ENCODE measurements at places on chromosomes 7 and 10. TPM values are rescaled to one million over a fixed set of nuclear protein-coding genes. Genes with fewer than 3 reads are reported as not detected.

DNA sequence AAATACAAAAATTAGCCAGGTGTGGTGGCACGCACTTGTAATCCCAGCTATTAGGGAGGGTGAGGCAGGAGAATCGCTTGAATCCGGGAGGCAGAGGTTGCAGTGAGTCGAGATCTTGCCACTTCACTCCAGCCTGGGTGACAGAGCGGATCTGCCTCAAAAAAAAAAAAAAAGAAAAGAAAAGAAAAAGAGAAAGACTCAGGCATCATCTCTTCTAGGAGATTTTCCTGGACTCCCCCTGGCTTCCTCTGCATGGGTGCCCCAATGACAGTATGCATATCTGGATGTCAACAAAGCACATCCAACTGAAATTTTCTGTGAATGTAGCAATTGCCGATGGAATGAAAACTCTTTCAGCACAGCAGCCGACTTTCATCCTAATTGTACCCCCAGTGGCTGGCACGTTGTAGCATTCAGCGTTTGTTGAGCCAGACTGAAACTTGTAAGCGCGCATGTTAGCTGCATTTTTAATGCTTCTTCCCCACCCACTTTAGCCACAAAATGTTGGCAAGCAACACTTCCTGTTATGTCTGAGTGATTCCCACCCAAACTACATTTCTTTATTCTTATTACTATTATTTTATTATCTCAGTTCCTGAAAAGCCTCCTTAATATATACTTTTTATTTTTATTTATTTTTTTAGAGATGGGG, 70.2 kb downstream of the PRTFDC1 start:
- peak; percentile 63 for DNase-seq

DNA sequence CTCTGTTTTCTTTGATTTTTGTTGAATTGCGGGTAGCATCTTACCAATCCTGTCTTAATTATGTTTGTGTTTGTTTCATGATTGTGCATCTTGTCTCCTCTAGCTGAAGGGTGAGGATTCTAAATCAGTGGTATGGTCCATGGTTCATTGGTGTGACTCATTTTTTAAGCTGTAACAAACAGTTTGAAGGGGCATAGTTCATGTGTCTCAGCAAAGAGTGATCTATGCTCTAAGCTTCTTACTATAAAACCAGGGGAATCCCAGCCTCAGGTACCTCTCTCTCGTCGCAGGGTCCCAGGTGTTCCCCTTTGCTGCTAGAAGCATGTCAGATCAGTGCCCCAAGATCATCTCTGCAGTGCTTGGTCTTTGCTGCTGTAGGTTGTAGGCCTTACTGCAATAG, 100.1 kb downstream of the OTUD1 start:
- no peak for DNase-seq

DNA sequence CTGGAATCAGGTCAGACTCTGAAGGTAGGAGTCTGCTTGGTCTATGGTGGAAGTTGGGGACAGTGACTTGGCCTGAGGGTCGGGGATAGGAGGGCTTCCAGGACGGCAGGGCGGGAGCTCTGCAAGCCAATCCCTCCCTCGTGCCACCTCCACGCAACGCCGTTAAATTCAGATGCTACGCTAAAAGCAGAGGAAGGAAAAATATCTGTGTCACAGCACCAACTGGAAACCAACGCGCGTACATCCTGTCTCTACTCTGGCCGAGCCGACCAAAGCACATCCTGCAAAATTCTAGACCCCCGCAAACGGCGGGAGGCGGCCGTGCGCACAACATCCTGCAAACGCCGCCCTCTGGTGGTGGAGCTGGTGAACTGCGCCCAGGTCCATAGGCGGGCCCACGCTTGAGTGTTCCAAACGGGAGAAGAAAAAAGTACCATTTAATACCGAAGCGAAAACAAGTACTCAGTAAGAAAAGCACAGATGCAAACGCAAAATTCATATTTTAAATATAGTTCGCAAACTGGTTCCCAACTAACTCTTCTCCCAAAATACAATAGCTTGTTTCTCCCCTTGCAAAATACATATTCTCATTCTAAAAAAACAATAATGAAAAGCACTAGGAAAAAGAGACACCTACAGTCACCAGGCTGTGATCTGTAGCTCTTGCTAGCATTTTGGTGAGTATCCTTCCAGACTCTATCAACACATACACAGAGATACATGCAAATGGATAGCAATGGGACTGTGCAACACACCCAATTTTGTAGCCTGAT, 45.7 kb upstream of the HSPA12A start:
- DNase-seq = peak; percentile 87

DNA sequence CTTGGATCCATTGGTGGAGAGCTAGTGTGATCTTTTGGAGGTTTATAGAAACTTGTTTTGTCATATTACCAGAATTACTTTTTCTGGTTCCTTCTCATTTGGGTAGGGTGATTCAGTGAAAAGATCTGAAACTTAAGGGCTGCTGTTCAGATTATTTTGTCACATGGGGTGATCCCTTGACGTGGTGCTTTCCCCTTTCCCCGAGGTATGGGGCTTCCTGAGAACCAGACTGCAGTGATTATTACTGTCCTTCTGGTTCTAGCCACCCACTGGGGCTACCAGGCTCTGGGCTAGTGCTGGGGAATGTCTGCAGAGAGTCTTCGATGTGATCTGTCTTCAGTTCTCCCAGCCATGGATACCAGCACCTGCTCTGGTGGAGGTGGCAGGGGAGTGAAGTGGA, 1030.0 kb downstream of the GRM8 start:
- no peak for DNase-seq

GRCh38 chr7:12865593-12865992, 178.2 kb downstream of the ARL4A start:
- no peak for DNase-seq

GRCh38 chr10:89706011-89706410, 4.6 kb downstream of the KIF20B start:
- DNase-seq = no peak

Gene AKR1D1
- total RNA-seq = not detected

DNA sequence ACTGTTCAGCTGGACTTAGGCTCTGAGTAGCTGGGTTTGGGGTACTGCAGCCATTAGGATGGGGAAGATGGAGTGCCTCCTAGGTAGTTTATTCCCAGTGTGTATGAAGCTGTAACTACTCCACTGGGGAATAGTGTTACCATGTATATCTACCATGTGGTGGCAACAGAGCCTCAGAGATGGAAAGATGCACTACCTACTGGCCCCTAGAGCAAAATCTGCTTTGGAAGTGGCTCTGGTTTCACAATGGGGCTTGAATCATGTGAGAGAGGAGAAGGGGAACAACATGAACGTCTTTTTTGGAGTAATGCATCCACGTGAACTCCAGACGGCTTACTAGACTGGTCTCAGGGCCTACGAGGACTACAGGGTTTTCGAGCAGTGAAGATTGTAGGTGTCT, 167.3 kb downstream of the CALCR start:
- peak; percentile 3 for DNase-seq

- DNase-seq = no peak
Observed at GRCh38 chr7:83646027-83646426, 2.9 kb downstream of the SEMA3E start.

DNA sequence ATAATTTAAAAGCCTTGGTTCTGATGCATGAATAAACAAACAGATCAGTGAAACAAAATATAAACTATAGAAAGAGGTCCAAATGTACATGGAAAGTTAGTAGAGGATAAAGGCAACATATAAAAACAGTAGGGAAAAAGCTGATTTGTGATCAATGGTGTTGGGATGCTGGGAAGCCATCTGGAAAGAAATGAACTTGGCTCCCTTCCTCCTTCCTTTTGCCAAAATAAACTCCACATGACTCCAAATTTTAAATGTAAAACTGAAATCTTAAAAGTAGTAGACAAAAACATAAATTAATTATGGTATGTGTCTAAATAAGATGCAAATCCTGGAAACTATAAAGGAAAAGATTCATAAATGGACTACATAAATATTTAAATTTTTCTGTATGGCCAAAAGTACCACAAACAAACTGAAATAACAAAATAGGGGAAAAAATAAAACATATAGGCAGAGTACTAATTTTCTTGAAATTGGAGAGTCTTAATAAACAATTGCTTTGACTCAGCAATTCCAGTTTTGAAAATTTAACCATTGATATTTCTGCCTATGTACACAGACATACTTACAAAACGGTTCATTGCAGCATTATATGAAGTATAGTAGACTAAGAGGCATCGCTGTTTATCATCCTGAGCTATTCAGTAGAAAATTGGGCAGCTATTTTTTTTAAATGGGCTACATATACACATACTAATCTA, 77.0 kb upstream of the TRIM24 start:
- DNase-seq = peak; percentile 65

DNA sequence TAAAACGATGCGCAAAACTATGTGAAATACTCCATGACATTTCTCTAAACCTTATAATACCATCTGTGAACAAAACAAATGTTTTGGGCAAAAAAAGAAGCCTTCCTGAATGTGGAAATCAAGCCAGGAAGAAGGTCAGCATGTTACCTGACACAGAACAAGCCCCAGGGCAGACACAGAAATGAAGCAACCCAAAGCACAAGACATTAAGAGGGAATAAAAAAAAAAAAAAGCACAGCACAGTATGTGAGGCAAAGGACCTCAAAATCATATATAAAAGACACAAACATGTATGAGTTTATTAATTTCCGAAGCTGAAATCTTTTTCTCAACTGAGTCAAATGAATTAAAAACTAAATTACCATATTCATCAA, 161.8 kb downstream of the SKIDA1 start:
- DNase-seq = no peak

Gene PNPLA8
- 27.0 TPM for total RNA-seq

Gene PDAP1
- 64.8 TPM for total RNA-seq

Gene CDH23
- total RNA-seq = 4.2 TPM

Gene AHR
- total RNA-seq = 41.4 TPM

- DNase-seq = no peak
Observed at GRCh38 chr7:126605553-126605952, 647.2 kb downstream of the GRM8 start.

- DNase-seq = no peak
Observed at GRCh38 chr10:27536437-27536836, 32.3 kb downstream of the RAB18 start.

DNA sequence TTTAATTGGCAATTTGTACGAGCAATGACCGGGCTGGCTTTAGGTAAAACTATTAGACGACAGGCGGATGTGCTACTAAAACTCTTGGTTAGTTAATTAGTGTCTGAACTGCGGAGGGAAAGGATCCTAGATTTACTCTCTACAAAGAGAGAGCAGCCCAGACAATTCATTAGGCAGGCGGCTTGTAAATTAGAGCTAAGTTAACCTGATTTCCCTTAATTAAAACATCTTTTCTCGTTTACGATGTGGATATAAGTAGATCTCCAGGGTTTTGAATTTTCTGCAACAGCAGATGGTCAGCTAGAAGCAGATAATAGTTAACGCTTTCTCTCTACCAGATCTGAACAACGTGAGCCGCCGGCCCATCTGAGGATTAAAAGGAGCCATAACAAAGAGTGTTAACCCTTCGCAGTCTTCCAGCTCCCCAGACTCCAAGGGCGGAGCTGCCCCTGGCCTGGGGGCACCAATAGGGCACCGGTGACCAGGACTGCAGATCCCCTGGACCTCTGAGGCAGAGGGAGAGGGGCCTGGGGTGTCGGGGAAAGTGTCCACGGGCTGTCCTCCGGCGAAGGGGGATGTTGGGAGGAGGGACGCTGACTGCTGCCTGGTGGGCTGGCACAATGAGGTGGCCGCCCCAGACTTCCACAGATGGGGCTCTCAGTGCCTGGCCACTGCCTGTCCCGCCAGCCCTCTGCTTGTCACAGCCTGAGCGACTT, 6.3 kb upstream of the UNCX start:
- no peak for DNase-seq

DNA sequence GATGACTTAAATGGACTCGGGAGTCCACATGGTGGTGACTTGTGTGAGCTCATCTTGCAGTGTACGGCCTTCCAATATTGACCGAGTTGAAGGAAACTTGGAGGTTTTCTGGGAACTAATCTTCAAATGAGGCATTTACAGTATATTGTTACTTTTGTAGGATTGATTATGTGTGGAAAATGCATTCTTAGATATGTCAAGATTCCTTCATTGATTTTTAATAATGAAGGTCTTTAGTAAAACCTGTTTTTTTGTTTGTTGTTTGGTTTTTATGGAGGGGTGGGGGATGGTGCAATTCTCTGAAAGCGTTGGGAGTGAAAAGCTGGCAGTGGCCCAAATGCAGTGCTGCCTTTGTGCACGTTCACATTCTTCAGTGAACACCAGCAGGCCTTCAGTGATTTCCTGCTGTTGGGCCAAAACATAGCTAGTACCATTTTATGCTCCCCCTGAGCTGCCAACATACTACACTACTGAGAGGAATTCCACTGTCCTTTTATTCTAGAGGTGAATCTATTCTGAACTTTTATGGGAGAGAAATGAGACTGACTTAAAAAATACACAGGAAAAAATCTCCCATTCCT, 50.4 kb downstream of the CCNY start:
- peak; percentile 65 for DNase-seq

GRCh38 chr7:6528401-6529130, 22.7 kb downstream of the GRID2IP start:
- no peak for DNase-seq

Gene IL15RA
- total RNA-seq = 1.5 TPM

DNA sequence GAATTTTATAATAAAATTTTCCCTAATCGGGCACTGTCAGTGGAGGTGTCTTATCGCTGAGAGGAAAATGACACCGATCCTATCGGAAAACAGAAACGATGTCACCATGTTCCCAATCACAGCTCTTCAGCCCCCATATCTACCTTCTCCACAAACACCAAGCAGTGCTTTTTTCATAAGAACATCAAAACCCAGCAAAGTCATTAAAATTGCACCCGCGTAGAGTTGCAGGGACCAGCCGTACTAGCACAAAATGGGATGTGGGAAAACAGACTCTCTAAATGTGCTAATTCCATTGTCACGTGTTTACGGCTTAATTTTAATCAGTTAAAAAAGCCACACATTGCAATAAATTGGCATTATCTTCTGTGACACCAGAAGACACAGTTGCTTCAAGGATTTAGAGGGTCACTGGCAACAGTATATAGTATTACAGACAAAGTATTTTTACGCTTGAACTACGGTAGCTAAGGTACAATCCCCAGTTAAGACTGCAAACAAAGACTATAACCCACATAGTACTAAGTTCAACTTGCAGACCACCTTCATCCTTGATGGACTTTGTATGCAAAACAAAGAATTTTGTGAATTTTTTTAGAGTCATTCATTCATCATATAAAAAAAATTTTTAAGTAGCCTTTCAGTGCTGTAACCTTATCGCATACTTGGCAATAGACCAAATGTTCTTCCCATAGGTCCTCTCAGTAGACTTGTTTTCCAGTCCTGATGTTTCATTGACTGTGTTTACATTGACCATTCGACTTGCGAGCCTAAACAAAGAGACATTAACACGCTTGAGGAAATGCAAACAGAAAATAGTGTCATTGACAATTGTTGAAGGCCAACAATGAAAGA, 116.0 kb downstream of the VTI1A start:
- peak; percentile 29 for DNase-seq

DNA sequence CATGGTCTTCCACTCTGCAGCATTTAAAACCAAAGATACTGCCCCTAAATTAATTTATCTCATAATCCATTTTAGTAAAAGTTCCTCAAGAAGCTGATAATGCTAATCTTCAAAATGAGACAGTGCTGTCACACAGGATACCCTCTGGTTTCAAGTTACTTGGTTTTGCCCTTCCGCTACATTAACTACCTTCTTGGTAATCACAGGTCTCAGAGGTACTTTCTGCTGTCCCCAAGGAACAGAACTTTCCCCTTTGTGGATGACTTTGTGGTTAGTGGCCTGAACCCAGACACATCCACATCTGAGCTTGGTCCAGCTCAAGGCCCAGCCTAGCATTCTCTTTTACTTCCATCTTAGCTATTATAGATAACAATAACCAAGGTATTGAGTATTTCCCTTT, 88.8 kb upstream of the TMEM26 start:
- DNase-seq = no peak

- no peak for DNase-seq
Observed at GRCh38 chr7:128868624-128869137, 6.0 kb downstream of the ATP6V1F start.

Measured in muscle of leg (tissue), 16 donors.